Activated naive CD8-positive, alpha-beta T cell treated with anti-CD3 and anti-CD28 coated beads, Interleukin-2, amount 50 U/mL, for 24 hours (primary cell): ENCODE measurements at places on chromosomes 4 and X.

GRCh38 chr4:183763990-183764754, 105.1 kb downstream of the TRAPPC11 start:
- no peak for DNase-seq

- no peak for DNase-seq
Observed at GRCh38 chrX:131874300-131874699, 148.8 kb upstream of the STK26 start.

DNA sequence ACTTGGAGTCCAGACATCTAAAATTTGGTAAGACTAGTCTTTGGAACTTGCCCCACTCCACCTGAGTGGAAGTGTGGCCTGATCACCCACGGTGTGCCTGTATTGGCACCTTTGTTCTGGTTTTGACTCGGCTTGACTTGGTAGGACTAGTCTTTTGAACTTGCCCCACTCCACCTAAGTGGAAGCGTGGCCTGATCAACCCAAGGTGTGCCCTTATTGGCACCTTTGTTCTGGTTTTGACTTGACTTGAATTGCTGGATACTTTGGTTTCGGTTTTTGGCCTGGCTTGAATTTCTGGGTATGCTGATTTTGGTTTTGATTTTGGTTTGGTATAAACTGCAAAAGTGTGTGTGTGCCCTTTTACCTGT, 44.7 kb upstream of the UGT2B7 start:
- no peak for DNase-seq

DNA sequence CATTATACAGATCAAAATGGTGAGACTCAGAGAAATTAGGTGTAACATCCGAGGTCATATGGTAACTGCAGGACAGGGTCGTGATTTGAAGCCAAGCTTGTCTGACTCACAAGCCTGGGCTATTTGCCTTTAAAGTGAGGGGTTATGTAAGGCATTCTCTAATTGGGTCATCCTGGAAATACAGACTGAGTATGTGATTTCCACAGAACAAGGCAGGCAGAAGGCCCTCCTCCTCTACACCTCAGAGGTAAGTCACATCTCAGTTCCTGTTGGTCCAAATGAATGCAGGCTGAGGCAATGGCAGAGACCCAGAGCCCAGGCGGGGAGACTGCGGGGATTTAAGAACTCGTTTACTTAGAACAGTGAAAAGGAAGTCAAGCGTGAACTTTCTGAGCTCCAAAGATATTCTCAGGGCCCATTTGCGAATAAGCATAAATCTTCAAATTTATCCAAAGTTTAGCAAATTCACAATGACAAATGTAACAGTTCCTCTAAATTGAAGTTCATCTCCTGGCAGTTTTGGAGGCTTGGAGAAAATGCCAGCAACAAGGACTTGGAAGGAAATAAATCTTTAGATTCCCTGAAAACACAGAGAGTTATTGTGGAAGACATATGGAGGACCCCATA, 153.3 kb downstream of the LDB2 start:
- no peak for DNase-seq

- no peak for DNase-seq
Observed at GRCh38 chr4:170805352-170805751, 715.6 kb upstream of the AADAT start.

DNA sequence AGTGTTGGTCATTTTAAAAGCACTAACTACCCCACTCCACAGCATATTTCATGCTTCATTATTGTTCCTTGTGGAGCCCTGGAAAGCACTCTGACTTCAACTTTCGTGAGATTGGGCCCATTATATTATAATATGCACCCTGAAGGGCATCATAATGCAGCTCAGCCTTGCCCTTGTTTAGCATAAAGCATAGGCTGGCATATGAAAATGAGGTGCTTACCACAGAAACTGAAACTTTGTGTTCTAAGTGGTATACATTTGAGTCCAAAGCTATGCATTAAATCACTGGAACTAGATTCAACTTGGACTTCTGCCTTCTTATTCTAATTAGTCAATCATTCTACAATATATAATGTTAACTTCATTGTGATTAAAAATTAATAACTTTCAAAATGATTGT, 1027.9 kb downstream of the STIM2 start:
- DNase-seq = no peak

GRCh38 chr4:132097041-132097440, 1052.1 kb upstream of the PCDH10 start:
- no peak for DNase-seq

GRCh38 chr4:94892051-94892450, 134.3 kb downstream of the BMPR1B start:
- DNase-seq = no peak

- DNase-seq = no peak
Observed at GRCh38 chrX:67568769-67569168, 24.9 kb downstream of the AR start.

DNA sequence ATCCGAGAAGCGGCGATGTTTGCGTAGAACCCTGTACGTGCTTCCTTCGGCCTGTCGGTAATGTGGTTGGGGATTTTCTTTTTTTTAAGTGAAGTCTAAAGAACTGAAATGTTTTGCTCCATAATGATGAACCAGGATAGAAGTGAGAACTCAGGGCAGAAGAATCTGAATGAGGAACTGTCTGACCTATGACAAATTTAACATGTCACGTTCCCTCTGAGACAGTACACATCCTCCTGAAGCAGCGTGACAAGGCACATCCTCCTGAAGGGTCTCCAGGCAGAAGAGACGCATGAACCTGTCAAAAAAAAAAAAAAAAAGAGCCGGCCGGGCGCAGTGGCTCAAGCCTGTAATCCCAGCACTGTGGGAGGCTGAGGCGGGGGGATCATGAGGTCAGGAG, 6.2 kb downstream of the CSF2RA start:
- no peak for DNase-seq

DNA sequence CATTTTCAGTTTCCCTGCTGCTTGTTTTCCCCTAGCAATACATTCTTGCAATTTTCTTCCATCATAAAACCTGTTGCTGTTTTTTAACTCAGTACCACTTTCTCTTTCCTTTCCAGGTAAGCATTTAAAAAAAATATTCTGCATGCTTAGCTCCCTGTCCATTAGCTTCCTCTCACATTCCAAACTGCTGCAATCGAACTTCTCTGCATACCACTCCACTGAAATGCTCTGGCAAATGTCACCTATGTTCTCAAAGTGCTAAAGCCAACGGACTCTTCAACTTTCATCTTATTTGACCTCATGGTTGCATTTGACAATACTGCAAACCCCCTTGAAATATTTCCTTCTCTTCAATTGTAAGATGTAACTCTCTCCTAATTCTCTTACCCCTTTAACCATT, 192.7 kb downstream of the ANAPC10 start:
- DNase-seq = no peak

DNA sequence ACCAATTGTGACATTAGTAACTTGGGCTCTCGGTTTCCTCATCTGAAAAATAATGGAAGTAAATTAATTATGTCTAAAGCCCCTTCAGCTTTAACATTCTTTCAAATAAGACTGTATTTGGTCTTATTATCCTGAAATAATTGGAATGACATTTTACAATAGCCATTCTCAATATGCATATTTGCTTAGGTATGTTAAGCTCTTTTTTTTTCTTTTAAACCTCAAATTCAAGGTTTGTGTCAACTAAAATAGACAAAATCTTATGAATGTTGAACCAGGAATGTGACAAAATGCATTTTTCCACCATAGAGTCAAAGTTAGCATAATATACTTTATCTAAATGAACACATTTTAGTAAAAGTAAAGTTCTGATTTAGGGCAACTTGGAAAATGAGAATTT, 34.4 kb upstream of the TET2 start:
- no peak for DNase-seq

- no peak for DNase-seq
Observed at GRCh38 chr4:23734000-23734399, 155.8 kb downstream of the PPARGC1A start.

- no peak for DNase-seq
Observed at GRCh38 chrX:138026211-138026610, 460.3 kb downstream of the ZIC3 start.

GRCh38 chrX:154063234-154063633, 34.3 kb downstream of the MECP2 start:
- no peak for DNase-seq
